ENCODE measurements at places on chromosomes 5 and 9.

- no peak for DNase-seq
Observed at GRCh38 chr5:178984145-178985072, 10.7 kb downstream of the GRM6 start.

DNA sequence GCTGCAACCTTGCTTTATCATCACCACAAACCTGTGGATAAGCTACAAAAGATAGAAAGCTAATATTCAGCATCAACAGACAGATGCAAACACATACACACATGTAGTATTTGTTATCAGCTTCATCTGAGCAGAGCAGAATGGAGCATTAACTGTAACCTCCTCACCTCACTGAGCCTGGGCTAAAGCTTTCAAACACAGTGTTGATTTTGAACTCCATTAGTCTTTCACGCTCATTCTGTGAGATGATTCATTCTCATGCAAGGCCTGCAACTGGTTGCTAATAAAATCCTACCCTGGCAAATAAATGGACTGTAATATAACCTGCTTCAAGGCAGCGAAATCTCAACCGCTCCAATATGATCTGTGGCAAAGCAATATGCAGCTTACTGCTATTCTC is 1360.6 kb upstream of the ACO1 start:
- no peak for DNase-seq

DNA sequence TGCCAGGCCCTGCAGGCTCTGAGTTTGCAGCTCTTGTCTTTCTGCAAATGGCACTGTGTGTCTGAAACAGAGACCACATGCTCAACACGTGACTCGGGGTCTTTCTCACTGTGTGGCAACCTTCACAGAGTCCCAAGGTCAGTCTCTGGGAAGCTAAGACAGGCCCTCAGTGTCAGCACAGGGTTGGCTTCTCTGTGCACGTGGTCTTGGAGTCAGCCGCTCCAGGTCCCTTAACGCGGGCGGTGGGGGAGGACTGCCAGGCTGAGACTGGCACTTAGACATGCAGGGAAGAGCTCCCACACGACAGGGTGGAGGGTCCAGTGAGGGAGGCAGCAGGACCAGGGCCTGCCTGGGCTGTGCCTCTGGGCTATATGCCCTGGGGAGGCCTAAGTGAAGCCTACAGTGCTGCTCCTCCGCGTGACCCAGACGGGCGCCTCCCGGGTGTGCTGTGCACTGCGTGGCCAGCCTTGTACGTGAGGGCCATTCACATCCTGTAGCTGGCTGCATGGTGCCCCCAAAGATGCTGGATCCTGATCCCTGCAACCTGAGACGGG is 76.8 kb downstream of the ADAMTS2 start:
- DNase-seq, result no peak

DNA sequence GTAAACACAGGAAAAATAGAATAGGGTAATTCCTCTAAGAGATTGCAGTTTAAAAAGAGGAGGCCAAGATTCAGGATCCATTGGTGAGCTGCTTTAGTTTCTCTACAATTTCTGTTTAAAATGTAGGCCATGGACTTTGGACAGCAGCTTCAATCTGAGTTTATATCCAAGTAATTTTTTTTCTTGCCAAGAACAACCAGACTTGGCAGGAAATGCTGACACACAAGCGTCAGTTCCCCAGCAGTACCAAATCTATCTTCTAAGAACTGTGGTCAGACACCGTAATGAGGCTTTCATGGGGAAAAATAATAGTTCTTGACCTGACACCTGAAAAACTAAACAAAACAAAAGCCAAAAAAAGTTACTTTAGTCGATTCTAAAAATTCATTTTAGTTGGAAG is 528.8 kb downstream of the CSNK1G3 start:
- no peak for DNase-seq

GRCh38 chr5:98604301-98604700 is 169.2 kb upstream of the RGMB start:
- no peak for DNase-seq

GRCh38 chr9:14148501-14149103 is 165.3 kb downstream of the NFIB start:
- DNase-seq, result no peak

GRCh38 chr9:123389070-123389469 is 33.1 kb downstream of the CRB2 start:
- no peak for DNase-seq

DNA sequence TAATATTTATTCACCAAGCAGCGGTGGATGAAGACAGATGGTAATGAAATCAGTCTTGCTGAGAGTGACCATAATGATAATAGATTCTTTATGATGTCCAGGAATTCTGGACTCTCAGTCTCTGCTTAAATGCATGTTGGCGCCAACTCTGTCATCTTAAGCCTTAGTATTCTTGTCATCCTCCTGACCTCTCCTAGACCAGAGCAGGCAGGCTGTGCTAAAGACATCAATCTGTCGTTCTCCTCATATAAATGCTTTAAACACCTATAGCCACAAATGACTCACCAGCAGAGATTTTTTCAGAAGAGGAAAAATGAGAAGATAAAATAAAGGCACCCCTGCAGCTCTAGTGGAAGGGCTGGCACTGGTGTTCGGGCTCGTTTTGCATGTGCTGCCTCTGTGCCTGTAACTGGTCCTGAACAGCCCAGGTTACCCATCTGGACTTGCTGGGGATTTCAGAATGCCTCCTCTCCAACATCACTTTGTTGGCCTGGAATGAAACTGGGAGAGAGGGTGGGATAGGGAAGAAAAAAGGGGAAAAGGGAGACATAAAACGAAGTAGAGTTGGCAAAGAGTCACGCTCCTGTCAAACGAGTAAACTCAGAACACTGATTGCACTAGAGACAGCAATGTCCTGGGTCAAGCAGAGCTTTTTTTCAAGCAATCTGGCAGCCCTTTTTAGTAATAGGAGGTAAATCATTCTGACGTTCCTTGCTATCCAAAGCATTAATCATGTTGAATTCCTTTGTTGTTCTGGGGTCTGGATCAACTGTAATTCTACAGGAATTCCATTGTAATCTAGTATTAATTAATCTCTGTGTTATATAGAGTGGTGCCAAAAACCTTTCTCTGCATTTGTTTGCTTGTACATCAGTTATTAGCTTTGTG is 195.5 kb upstream of the CLINT1 start:
- no peak for DNase-seq

- DNase-seq, result no peak
Observed at GRCh38 chr9:23658376-23659258, 167.4 kb downstream of the ELAVL2 start.

GRCh38 chr5:136046246-136046645 is 17.5 kb downstream of the TGFBI start:
- no peak for DNase-seq

GRCh38 chr5:130141659-130142320 is 237.5 kb downstream of the CHSY3 start:
- peak; percentile 6 for DNase-seq

DNA sequence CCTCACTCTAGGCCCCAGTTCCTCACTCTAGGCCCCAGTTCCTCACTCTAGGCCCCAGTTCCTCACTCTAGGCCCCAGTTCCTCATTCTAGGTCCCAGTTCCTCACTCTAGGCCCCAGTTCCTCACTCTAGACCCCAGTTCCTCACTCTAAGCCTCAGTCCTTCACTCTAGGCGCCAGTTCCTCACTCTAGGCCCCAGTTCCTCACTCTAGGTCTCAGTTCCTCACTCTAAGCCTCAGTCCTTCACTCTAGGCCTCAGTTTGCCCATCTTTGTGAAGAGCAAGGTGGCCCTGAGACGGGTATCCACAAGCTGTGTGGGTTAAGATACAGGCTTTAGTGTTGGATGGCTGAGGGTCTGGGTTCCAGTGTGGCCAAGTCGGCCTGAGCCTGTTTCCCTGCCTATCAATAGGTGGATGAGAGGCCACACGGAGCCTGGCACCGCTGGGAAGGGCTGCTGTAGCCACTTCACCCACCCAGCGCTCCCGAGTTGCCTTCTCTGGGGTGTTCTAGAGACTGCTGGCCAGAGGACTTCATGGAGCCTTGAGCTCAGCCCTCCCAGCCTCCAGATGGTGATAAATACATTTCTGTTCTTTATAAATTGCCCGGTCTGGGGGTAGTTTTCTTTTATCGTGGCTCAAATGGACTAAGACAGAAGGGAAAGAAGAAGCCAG is 150.2 kb downstream of the RXRA start:
- DNase-seq, result no peak

DNA sequence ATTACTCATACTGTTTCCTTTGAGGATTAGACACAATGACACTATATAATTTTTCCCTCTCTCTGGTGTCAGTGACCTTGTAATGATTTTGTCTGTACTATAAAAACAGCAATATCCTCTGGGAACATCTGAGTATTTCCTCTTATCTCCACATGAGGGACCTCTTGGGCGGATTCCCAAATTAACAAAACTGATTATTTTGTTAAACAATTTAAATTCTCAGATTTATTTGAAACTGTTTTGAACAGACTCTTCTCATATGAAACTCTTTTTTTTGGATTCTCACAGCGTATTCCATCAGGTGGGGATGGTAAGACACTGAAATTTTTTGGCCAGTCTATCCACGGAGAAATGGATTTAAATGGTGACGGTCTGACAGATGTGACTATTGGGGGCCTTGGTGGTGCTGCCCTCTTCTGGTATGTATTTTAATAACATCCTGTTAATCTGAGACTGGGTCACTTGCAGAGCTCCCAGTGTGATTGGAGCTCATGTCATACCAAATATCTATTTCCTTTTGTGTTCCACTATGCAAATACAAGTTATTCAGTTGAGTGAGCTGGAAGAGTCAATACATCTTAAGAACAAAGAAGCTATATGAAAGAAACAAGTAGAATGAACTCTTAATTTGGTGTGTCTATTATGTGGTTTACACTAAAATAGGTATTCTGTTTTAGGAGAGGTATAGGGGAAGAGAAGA is 73.8 kb upstream of the ITGA2 start:
- peak; percentile 44 for DNase-seq

- no peak for DNase-seq
Observed at GRCh38 chr5:32520972-32521371, 64.4 kb upstream of the SUB1 start.

DNA sequence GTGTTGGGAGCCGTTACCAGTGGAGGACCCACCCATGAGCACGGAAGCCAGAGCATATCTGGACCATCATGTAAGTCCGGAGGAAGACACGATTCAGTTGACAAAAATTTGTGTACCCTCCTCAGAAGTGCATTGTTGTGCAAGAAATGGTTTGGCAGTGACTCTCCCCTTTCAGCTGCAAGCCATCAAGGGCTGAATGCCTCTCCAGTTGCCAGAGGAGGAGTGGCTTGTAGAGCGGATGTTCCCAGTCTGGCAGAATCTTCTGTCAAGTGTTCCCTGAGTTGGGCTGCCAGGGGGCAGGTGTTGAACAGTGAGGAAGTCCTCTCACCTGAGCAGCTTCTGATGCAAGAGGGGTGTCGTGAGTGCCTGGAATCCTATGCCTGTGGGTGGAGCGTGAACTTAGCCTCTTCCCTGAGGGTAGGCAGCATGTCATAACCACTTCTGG is 27.6 kb upstream of the CDKN2AIPNL start:
- DNase-seq, result no peak

DNA sequence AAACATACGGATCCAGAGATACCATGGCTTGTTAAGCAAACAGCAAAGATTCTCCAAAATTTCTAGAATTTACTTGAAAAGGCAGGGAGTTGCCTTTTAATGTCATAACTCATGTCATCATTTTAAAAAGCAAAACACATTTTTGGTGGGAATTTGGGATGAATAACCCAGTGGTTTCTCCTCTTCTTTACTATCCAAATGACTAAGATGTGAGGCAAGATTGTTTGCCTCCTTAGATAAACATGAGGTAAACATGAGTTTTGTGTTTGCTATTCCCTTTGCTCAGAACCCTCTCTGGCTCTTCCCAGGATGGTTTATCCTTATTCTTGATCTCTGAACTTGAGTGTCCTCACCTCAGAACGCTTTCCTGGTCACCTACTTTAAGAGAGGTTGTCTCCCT is 267.0 kb downstream of the EBF1 start:
- DNase-seq, result no peak

- DNase-seq, result no peak
Observed at GRCh38 chr5:40985501-40985900, 76.2 kb downstream of the C7 start.

DNA sequence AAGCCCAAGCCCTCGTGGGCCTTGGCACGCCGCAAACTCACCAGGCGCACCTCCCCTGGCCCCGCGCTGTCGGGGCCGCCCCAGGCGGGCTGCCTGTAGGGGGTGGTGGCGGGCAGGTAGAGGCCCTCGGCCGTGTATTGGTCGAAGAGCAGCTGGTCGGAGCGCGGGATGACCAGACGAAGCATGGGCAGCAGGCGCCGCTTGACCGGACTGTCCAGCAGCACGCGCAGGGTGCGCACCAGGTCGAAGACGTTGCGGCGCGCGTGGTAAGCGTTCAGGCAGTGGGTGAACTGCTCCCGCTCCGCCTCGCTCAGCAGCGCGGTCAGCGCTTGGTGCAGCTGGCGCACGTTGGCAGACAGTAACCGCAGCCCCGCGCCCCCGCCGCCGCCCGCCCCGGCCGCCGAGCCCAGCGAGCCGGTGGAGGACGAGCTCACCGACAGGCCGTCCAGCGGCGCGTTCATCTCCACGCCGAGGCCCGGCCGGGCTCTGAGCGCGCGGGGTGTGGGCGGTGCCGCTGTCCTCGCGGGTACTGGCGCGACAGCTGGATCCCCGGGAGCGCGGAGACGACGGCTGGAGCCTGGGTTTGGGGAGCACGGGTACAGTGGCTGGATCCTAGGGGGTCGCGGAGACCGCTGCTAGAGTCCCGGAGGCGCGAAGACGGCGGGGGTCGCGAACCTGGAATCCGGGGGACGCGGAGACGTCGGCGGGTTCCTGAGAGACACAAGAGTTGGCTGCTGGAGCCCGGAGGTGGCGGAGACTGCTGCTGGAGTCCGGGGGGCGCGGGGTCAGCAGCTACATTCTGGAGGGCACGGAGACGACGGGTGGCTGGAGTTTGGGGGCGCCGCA is 709 bp downstream of the WHRN start:
- DNase-seq, result no peak

DNA sequence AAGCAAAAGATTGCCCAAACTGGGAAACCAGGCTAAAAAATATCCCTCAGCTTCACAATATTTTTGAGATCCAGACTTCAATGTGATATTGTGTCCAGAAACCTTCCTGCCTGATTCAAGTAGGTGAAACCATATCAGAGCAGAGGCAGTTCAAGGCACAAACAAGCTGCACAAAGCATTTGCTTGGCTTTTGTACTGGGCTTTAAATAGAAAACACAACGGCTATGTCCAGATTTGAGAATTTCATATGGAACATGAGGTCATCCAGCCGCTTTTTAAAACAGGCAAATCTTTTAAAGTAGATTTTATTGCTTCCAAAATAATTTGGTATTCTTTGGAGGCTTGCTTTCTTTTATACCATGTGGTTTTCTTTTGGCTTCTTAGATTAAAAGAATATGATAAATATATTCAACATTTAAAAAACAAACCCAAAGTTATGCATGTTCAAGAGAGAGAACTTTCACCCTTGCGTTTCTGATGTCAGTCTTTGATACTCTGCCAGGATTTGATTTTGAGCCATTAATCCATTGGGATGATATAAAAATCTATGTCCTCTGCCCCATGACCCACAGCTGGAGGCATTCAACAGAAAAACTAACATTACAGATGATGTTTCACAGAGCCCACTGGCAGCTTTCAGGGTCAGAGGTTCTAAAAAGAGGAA is 29.0 kb upstream of the CCDC112 start:
- no peak for DNase-seq

DNA sequence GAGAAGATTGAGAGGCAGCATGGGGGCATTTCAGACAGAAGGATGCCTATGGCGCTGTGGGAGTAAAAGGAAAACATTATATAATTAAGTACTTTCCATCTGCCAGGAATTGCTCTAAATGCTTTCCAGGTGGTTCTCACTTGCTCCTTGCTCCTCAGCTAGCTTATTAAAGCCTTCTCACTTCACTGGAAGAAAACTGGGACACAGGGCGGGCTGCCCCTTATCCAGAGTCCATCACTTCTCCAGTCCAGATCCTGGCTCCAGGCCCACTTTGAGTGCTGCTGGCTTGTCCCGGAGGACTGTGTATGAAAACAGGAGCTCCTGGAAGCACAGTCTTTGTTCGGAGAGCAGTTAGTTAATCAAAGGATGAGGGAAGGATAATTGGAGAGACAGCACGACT is 409.9 kb upstream of the ADAMTS16 start:
- no peak for DNase-seq
